ENCODE measurements at places on chromosomes 16 and 17.

DNA sequence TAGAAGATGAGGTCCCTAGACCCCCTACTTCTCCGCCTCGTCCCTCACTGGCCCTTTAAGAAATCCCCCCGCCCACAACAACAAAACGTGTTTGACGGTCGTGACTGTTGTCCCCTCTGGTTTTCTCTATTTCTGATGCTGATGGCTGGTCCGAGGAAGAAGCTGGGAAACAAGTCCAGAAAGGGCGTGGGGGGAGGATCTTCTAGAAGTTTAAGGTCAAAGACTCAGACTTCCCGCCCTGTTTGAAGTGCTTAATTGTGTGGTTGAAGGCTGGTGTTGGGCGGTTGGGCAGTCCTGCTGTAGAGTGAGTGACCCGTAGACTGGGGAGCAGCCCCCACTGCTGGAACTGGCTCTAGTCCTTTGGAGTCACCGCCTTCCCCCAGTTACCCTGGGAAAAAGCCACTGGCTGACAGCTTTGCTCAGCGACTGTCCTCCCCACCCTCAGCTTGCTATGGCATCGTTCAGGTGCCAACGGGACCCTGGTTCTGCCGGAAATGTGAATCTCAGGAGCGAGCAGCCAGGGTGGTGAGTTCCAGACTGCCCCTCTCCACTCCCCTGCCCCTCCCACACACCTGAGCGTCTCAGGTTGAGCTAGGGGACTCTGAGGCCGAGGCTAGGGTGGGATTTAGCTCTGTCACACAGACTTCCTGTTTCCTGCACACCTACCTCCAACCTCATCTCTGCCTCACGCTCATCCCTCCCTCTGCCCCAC, 1.6 kb downstream of the MLLT6 start:
- ATAC-seq, result no peak

DNA sequence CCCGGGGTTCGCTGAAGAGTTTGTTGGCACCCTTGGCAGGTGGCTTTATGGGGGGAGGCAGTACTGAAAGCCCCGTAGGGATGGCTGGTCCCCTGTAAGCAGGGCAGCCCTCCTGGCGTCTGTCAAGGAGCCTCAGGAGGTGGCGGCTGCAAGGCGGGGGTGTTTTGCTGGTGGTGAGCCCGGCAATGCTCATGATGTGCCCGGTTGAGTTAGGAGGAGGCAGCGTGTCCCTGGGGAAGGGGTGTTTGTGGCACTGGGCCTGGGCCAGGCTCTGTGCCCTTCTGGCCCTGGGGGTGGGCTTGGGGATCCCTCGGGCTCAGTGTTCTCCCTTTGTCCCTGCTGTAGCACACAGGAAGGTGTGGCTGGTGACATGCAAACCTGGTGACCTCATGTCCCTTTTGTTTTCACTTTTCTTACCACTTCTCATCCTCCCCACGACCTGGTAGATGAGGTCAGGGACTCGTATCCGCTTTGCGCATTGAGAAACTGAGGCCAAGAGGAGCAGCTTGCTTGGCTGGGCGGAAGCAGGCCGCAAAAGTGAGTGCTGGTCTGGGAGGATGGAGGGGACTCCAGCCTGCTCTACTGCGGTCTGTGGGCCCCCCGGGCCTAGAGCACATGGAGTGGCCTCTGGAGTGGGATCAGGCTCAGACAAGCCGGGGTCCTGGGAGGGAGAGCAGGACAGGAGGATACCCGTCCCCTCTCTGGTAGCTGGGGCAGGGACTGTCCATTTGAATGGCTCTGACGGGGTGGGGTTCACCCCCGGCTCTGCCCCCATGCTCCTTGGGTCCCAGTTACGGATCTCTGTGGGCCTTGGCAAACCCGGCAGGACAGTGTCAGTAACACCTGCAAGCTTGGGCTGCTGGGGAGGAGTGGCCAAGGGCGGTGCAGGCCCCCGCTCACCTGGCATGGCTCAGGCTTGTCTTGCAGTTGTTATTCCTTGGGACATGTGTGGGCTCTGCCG, 2.2 kb downstream of the SNN start:
- ATAC-seq, result peak; percentile 51

- no peak for ATAC-seq
Measured at GRCh38 chr17:15947271-15947670, 2.3 kb downstream of the ADORA2B start.

GRCh38 chr17:64133546-64134215, 3.7 kb upstream of the ERN1 start:
- no peak for ATAC-seq

DNA sequence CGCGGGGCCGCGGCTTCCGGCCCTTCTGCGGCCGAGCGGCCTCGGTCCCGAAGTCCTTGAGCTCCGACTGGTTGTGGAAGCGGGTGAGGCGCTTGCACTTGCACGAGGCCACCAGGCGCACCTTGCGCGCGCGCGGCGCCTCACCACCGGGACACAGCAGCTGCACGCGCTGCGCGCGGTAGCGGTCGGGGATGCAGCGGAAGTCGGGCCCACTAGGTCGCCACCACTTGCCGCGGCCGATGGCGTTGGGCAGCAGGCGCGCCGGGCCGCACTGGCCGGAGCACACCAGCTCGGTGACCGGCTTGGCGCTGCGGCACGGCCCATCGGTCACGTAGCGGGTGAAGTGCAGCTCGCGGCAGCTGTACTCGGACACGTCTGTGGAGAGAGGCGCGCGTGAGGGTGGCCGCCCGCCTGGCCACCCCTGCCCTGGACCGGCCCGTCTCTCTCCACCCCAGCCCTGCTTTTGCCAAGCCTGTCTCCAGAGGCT, 3.2 kb downstream of the SOST start:
- no peak for ATAC-seq

- peak; percentile 94 for ATAC-seq
Measured at GRCh38 chr17:47831003-47831933, at the start of the genes LRRC46 and MRPL10. Gene LRRC46 (plus strand): TSS chr17:47831670. CDS start chr17:47831990, 320 bp downstream. Gene MRPL10 (minus strand): TSS chr17:47831541. CDS start chr17:47831511, 30 bp downstream.

DNA sequence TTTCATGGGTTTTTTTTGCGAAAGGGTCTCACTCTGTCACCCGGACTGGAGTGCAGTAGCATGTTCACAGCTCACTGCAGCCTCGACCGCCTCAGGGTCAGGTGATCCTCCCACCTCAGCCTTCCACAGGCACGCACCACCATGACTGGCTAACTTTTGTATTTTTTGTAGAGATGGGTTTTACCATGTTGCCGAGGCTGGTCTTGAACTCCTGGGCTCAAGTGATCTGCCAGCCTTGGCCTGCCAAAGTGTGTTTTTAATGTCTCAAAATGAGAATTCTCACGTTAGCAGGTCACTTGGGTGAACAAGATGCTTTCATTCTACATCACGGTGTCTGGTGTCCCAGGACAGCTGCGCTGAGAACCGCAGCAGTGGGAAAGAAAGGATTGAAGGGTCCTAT, 3.2 kb downstream of the FBXO31 start:
- ATAC-seq, result no peak

GRCh38 chr16:65414284-65414984, 292.6 kb upstream of the CDH11 start:
- ATAC-seq, result peak; percentile 60

DNA sequence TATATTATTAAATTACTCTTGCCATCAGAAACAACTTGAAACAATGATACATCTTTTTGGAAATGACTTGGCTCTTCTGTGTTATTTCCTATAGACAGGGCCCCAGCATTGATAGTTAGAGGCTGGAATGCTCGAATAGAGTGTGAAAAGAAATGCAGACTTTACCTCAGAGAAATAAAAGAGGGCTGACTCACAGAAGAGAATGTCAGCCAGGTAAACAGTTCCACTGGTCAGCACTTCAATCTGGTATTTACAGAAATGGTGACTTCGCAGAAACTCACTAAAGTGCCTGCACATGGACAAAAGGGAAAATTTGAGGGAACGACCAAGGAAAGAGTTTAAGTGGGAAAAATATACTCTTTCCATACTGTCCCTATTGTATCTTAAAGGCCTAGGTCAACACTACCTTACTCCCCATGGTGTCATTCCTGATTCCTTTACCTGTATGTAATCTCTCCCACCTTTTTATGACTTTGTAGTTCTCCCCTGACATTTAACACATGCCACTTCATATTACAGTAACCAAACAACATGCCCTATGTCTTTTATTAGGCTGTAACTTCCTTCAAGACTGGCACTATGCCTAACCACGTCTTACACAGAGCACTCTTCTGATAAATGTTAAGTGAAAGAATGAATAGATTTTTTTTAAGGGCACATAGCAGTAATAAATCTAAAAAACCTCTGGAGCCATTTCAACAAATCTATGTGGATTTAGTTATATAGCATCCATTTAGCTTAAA, 36.7 kb downstream of the AKAP10 start:
- no peak for ATAC-seq

DNA sequence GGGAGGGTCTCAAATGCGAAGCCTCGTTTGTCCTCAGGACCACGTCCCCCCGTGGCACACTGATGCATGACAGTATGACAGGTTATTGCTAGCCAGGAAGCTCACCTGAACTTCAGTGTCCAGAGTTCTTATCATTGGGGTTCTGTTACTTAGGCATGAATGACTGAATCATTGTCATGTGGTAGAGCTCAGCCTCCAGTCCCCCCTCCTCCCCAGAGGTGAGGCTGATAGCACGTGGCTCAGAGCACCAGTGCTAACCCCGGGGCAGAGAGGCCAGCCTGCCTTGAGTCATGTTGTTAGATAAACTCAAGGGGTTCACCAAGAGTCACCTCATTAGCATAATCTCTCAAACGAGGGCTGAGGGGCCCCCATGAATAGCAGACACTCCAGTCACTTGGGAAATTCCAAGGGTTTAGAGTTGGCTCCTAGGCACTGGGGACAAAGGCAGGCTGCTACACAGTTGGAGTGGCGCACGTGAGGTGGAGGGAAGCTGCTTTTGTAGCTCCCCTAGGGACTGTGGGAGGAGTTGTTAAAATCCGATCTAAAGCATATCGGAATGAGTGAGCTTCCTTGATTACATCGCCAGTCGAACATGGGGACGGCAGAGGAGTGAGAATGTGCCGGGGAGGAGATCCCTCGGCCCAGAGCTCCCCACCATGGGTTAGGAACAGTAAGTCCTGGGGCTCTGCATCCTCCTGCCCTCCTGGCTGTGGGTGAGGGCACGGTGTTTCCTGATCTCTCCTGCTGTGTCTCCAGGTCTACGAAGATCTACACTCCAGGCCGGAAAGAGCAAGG, 18.2 kb downstream of the DHX38 start:
- ATAC-seq, result no peak

- ATAC-seq, result no peak
Measured at GRCh38 chr17:13597723-13598347, 3.9 kb downstream of the HS3ST3A1 start.

DNA sequence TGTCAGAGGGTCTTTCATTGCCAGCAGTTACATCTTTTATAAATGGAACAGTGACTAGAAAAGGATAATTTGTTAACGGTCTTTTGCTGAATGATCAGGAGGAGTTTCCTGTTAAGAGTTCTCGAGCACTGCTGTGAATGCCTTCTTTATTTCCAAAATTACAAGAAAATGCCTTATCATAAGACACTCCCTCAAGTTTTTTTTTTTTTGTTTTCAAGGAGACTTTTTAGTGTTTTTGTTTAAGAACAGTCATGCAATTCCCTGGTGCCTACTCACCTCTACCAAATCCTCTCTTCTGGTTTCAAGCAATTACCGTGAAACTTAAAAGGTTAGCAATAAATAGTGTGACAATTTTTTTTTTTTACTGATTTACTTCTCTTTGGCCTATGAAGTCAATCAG, 19.0 kb upstream of the VWA3A start:
- ATAC-seq, result no peak

GRCh38 chr17:61322325-61323002, 77.2 kb upstream of the TBX2 start:
- ATAC-seq, result no peak

DNA sequence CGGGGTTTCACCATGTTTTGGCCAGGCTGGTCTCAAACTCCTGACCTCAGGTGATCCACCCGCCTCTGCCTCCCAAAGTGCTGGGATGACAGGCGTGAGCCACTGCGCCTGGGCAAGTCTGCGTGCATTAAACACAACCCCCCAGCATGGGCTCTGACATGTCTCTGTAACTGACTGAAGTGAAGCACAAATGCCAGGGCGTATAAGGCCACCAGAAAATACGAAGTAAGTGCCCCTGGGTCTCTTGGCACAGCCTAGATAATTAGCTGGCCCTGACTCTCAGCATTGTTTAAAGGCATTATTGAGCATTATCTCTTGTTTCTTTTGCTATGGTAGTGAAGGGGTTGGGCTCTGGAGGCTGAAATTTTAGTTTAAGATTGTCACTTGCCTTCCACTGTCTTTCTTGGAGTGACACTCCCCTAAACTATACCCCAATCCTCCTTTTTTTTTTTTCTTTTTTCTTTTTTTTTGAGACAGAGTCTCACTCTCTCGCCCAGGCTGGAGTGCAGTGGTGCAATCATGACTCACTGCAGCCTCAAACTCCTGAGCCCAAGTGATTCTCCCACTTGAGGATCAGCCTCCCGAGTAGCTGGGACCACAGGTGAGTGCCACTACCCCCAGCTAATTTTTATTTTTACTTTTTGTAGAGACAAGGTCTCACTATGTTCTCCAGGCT, 8.2 kb upstream of the SEC14L1 start:
- no peak for ATAC-seq

DNA sequence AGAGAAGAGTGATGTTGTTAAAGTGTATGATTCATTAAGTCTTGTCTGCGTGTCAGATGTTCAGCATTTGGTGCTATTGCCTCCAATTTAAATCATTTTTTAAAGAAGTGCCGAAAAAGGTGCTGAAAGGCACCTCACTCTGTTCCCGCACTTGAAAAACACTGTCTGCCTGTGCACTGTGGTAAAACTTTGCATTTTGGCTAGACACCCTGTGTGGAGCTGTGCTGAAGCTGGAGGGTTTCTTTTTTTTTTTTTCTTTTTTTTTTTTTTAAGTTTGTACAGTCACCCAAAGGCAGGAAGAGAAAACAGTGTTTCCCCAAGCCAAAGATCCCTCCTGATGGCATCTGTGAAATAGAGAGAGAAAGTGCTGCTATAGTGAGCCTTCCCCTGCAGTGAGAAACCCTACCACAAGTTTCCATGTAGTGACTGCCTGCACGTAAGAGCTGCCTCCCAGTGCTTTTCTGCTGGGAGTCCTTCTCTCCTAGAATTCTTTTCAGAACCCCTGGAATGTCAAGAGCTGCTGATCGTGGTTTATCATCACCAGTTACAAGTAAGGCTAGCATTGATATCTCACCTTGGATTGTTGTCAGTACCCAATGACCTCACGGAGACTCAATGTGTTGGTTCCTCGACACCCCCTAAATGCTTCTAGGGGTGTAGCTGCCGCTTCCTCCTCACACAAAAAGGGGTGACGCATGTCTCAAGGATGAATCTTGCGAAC, 116.0 kb upstream of the SOX9 start:
- no peak for ATAC-seq

- no peak for ATAC-seq
Measured at GRCh38 chr16:46922239-46922638, 38.1 kb downstream of the GPT2 start.

- peak; percentile 63 for ATAC-seq
Measured at GRCh38 chr16:88781140-88782077, 3.6 kb downstream of the PIEZO1 start.

- peak; percentile 91 for ATAC-seq
Measured at GRCh38 chr16:79286646-79287423, 313.7 kb downstream of the MAF start.
